GM13977 (cell line): ENCODE measurements at places on chromosomes 3 and 15.

DNA sequence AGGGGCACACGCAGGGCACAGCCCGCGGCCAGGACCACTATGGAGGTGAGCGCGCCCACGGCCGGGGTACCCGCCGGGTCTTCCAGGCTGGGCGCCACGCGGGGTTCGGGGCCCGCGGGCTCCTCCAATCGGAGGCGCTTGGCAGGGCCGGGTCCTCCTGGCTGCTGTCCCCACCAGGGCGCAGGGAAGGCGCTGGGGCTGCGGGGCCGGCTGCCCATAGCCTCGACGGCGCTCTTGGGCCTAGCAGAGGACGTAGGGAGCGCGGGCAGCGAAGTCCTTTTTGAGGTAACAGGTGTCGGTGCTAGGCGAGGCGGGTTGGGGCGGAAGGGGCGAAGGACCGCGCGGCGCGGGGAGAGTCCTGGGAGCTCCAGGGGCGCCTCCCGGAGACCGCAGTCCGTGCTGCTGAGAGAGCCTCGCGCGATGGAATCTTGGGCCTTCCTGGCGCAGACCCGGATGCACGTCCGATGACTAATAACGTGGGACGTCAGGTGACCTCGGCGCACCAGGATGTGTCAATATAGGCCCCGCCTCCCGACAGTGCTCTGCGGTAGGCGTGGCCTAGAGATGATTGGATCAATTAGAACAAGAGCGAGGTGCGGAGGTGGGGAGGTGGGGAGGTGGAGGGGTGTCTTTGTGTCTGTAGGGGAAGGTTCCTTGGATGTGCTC is at the start of gene PRR23A:
Gene PRR23A (minus strand): TSS at position 218 of the 666 bp plus-strand sequence. CDS start 0 bp downstream, at position 218.
- no peak for DNase-seq

DNA sequence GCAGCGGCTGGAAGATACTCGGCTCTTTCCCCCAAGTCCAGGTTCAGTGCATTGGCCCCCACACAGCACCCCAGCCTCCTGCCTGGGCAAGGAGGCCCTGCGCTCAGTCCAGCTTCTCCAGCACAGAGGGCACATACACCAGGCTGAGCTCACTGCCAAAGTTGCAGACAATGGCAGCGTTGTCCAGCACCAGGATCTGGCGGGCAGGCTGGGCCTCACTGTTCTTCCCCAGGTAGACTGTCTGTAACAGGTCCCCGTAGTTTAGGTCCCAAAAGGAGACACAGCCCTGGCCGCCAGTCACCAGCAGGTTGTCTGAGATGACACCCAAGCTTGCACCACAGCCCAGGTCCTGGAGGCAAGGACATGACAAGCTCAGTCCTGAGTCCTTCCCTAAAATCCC is 32.9 kb downstream of the PTPN23 start:
- no peak for DNase-seq

DNA sequence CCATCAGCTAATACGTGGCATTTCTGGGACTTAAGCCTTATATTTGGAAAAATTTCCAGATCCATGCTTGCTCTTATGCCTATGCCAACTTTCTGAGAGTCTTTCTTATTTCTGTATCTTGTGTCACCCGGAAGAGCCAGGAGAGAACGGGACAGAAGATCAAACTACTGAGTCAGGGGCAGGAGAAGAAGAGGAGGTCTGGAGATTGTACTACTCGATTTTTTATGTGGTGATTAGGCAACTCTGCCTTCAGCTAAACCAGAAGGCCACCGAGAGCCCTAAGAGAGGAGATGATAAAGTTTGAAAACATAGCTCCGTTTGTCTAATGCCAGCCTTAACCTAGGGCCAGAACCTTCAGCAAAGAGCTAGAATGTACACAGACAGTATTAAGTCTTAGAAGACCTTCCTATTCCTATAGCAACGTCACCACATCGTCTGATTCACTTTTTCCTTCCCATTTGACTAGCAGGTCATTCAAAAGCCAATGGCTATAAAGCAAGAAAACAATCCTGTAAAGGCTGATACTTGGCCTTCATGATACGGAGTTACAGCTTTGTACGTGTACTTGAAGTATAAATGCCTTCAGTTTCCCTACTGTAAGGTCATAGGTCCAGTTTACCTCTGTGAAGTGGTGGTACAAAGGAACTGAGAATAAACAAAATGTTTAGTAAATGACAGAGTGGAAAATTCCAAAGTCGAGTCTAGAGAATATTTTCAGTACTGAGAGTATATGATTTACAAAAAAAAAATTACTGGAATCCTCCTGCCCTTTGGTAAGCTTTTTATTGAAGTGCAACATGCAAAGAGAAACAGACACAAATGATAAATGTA is 96.1 kb upstream of the ICE2 start:
- no peak for DNase-seq

GRCh38 chr15:69128667-69129311 is 31.6 kb upstream of the GLCE start:
- DNase-seq, result no peak

DNA sequence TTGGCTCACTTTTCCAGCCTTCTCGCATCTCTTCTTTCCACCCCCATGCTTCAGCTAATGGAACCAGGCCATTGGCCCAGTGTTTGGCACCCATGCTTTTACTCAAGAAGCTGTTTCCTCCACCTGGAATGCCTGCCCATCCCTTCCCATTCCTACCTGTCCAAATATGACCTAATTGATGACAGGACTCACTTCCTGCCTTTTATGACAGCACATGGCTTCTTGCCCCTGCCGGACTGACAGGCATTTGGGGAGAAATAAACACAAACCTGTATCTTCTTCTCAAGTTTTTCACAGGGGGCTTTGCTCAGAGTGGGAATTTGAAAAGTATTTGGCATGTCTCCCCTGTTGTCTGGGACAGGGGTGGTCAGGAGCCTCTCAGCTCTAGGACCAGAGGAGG is 120.1 kb downstream of the ABHD5 start:
- no peak for DNase-seq

DNA sequence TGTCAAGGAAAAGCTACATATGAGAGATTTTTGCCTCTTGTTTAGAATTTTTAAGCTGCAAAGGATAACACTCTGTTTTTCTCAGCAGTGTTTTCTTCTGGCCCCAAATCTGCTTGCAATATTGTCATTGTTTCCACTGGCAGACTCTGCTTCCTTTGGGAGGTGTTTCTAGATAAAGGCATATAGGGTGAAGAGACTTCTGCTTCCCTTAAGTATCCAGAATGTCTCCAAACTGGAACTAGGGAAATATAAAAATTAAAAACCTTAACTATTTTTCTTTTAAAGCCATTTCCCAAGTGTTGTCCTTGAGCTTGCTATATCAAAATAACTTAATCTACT is 225.8 kb downstream of the CGGBP1 start:
- no peak for DNase-seq

DNA sequence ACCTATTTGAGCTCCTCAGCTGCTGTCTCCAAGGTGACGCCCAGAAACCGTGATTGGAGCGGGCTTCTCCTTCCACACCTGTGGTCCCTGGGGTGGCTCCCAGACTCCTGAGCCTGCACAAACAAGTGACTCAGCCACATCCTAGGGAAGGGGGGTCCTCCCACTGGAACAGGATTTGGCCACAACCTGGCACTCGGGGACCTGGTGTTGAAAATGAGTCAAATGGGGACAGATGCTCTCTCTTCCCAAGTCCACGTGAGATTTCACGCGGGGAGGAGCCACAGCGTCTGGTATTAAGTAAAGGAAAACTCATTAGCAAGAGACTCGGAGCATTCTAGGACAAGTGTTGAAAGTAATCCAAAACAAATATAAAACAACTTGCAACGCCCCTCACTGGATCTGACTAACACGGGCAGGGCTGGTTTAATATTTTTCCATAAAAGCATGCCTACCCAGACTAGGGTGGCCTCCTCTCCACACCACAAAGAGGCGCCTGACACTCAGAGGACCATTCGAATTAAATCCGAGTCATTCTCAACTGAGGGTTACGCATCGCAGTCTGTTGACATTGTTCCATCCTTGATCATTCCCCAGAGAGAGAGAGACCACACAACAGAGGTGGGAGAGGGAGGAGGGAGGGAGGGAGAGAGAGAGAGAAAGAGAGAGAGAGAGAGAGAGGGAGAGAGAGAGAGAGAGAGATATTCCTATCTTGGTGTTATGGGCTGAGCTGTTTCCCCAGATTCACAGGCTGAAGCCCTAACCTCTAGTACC is 74.4 kb downstream of the MGLL start:
- no peak for DNase-seq
